ENCODE measurements at places on chromosomes 2 and 18. TPM values are rescaled to one million over a fixed set of nuclear protein-coding genes. Genes with fewer than 3 reads are reported as not detected.
A peak's percentile ranks its signal among the peaks of the same experiment; 100 is the strongest.

- peaks cover 36% of the 10 kb centered on the region for H3K4me1 ChIP-seq
- H3K27ac ChIP-seq: peak overlapping the region; percentile 62
- no peak for DNase-seq
Observed at GRCh38 chr2:133377021-133377481, 191.2 kb downstream of the NCKAP5 start.

Gene RNF152
- total RNA-seq: 143 TPM

Gene CERKL
- total RNA-seq: not detected

DNA sequence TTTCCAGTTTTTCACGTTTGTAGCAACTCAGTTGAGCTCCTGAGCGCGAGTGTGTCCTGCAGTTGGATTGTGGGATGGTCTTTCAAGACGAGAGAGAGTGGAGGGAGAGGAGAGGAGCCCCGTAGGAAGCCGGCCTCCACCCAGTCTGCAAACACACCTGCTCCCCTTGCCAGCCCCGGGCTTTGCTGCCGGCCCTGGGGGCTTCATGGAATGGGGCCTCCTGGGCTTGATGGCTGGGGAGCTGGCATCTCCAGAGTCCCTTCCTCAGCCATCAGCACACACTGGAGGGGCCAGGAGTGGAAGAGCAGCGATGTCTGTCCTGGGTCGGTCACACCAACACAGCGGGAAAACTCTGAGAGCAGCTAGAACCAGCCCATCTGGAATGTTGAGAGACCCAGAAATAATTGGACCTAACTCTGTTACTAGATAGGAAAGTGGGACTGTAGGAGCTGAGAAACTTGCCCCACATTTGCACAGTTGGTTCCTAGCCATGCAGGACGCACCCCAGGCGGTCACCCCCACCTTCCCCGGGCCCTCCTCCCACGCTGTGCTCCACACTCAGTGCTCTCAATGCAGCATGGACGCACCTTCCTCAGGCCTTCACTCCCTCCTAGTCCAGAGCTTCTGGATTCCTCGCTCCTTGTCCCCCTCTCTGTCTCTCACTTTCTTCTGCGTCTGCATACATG, 69.6 kb downstream of the PTGR3 start:
- H3K4me3 ChIP-seq: no peak overlapping the region
- no peaks in the 10 kb centered on the region for H3K36me3 ChIP-seq
- H3K27me3 ChIP-seq: no peaks in the 10 kb centered on the region
- H3K27ac ChIP-seq: no peak overlapping the region
- DNase-seq: peak; percentile 56

GRCh38 chr2:197360744-197361156, 50.2 kb upstream of the ANKRD44 start:
- H3K4me3 ChIP-seq: no peak overlapping the region
- H3K36me3 ChIP-seq: no peaks in the 10 kb centered on the region
- no peak overlapping the region for H3K27ac ChIP-seq
- no peak for DNase-seq

Gene RGPD8
- 69.9 TPM for total RNA-seq

DNA sequence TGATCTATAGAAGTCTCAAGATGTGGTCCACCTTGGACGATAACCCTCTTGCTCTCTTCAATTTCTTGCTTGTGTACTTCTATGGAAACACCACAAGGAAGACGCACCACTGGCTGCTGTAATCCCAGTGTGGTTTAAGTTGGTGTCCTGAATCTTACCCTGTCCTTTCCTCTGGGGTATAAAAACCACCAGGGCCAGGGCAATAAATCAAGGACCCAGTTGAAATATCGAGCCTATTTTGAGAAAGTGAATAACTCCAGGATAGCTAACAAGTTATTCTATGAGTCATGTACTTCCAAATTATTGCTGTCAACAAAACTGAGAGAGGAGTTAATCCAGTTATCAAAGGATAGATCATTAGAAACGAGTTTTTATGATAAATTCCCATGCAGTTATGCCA, 137.0 kb downstream of the RND3 start:
- H3K27me3 ChIP-seq: no peaks in the 10 kb centered on the region
- no peak overlapping the region for H3K27ac ChIP-seq
- H3K4me3 ChIP-seq: no peak overlapping the region
- no peaks in the 10 kb centered on the region for H3K4me1 ChIP-seq
- DNase-seq: no peak

GRCh38 chr18:13175754-13176210, 42.8 kb upstream of the LDLRAD4 start:
- H3K4me1 ChIP-seq: no peaks in the 10 kb centered on the region
- H3K27ac ChIP-seq: no peak overlapping the region
- H3K27me3 ChIP-seq: no peaks in the 10 kb centered on the region
- no peaks in the 10 kb centered on the region for H3K36me3 ChIP-seq

- H3K4me1 ChIP-seq: peaks cover 5% of the 10 kb centered on the region
- H3K27ac ChIP-seq: no peak overlapping the region
- no peaks in the 10 kb centered on the region for H3K27me3 ChIP-seq
- no peaks in the 10 kb centered on the region for H3K36me3 ChIP-seq
- H3K4me3 ChIP-seq: no peak overlapping the region
- DNase-seq: no peak
Observed at GRCh38 chr18:10299643-10300042, 154.8 kb upstream of the APCDD1 start.

GRCh38 chr18:36205166-36205565, 17.9 kb downstream of the MOCOS start:
- no peaks in the 10 kb centered on the region for H3K27me3 ChIP-seq
- no peak overlapping the region for H3K4me3 ChIP-seq
- H3K4me1 ChIP-seq: no peaks in the 10 kb centered on the region
- no peak for DNase-seq
- H3K36me3 ChIP-seq: no peaks in the 10 kb centered on the region

Gene BOLL
- total RNA-seq: not detected

DNA sequence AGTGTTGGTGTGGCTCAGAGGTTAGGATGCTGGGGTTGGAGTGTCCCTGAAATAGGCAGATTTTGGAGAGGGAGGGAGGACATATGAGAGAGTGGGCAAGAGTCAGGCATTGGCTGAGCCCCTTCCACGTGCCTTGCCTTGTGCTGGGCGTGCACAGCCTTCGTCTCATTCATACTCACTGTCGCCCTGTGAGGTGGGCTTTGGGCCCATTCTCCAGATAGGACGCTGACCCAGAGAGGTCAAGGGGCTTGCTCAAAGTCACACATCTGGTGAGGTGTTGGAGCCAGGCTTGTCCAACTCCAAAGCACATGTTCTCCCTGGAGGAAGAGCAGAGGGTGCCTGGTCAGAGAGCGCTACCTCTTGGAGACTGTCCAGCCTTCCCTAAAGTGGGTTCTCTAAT, 166.8 kb downstream of the DYSF start:
- H3K36me3 ChIP-seq: no peaks in the 10 kb centered on the region
- H3K27me3 ChIP-seq: no peaks in the 10 kb centered on the region
- H3K27ac ChIP-seq: no peak overlapping the region

Gene NGEF
- total RNA-seq: 17.9 TPM

Gene GAD1
- not detected for total RNA-seq

DNA sequence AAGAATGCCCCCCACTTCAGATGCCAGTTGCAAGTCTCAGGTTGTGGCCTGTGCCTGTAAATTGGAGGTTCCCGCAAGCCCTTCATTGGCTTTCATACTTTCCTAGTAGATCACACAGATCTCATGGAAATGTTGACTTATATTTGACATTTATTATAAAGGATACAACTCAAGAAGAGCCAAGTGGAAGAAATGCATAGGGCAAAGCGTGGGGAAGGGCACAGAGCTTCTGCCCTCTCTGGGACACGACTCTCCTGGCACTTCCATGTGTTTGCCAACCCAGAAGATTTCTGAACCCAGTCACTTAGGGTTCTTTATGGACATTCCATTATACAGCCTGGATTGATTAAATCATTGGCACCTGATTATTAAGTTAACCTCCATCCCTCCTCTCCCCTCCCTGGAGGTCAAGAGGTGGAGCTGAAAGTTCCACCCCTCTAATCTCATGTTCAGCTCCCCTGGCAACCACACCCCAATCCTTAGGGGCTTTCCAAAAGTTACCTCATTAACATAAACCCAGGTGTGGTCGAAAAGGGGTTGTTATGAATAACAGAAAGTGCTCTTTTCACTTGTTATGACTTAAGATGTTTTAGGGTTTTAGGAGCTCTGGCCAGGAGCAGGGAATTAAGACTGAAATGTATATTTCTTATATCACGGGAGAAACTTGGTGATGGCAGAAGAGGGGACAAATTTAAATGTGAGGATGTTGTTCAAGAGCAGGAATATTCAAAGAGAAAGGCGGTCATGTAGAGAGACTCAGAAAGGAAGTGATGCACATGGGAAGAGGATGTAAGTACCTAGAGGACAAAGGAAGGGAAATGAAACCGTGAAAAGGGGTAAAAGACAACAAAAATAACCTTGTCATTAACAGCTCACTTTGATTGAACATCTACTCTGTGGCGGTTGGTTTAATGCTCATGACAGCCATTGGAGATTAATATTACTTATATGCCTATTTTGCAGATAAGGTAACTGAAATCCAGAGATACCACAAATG, 31.8 kb downstream of the SP100 start:
- peaks cover 79% of the 10 kb centered on the region for H3K36me3 ChIP-seq
- no peaks in the 10 kb centered on the region for H3K4me1 ChIP-seq
- H3K27ac ChIP-seq: no peak overlapping the region
- no peaks in the 10 kb centered on the region for H3K27me3 ChIP-seq

GRCh38 chr2:182456784-182457183, 29.9 kb upstream of the PDE1A start:
- DNase-seq: no peak
- H3K4me3 ChIP-seq: no peak overlapping the region
- H3K27ac ChIP-seq: no peak overlapping the region
- no peaks in the 10 kb centered on the region for H3K36me3 ChIP-seq
- H3K4me1 ChIP-seq: no peaks in the 10 kb centered on the region

DNA sequence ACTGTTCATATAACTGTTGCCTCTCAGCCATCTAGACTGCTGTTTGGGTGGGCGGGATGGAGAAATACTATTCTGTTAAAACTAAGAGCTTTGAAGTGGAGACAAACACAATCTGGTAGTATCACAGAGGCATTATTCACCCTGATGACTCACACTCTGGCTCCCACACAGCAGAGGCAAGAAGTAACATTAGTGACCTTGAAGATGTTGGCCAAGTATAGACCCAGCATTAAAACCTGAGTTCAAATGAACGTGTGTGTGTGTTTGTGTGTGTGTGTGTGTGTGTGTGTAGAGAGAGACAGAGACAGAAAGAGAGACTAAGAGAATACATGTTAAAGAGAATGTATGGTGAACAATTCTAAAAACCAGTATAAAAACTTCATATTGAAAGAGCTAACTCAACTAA, 22.5 kb upstream of the ACVR1 start:
- H3K27ac ChIP-seq: no peak overlapping the region
- H3K27me3 ChIP-seq: no peaks in the 10 kb centered on the region
- H3K4me3 ChIP-seq: no peak overlapping the region

- H3K27me3 ChIP-seq: no peaks in the 10 kb centered on the region
- DNase-seq: no peak
- H3K27ac ChIP-seq: no peak overlapping the region
- H3K4me1 ChIP-seq: no peaks in the 10 kb centered on the region
Observed at GRCh38 chr2:40432921-40433483, 18.9 kb downstream of the SLC8A1 start.

- H3K4me3 ChIP-seq: no peak overlapping the region
- H3K27me3 ChIP-seq: no peaks in the 10 kb centered on the region
- no peaks in the 10 kb centered on the region for H3K36me3 ChIP-seq
- no peak overlapping the region for H3K27ac ChIP-seq
- DNase-seq: no peak
- H3K4me1 ChIP-seq: peaks cover 2% of the 10 kb centered on the region
Observed at GRCh38 chr18:23384778-23385736, 68.0 kb upstream of the RIOK3 start.

- DNase-seq: no peak
- H3K27me3 ChIP-seq: no peaks in the 10 kb centered on the region
- H3K4me1 ChIP-seq: no peaks in the 10 kb centered on the region
- no peak overlapping the region for H3K4me3 ChIP-seq
Observed at GRCh38 chr18:49177071-49177470, 226.3 kb upstream of the SMAD7 start.

Gene TCF23
- total RNA-seq: not detected

Gene SRD5A2
- not detected for total RNA-seq

Gene GPR75
- total RNA-seq: 6.7 TPM

GRCh38 chr2:186599186-186599778, 9.4 kb downstream of the ITGAV start:
- H3K27me3 ChIP-seq: no peaks in the 10 kb centered on the region
- no peak for DNase-seq
- H3K4me3 ChIP-seq: no peak overlapping the region

Gene HTR2B
- not detected for total RNA-seq

- H3K4me3 ChIP-seq: no peak overlapping the region
- H3K27me3 ChIP-seq: no peaks in the 10 kb centered on the region
- no peaks in the 10 kb centered on the region for H3K4me1 ChIP-seq
- DNase-seq: no peak
- H3K36me3 ChIP-seq: no peaks in the 10 kb centered on the region
- no peak overlapping the region for H3K27ac ChIP-seq
Observed at GRCh38 chr2:151326554-151326953, 30.8 kb upstream of the TNFAIP6 start.

Gene CRYBA2
- not detected for total RNA-seq

- no peaks in the 10 kb centered on the region for H3K36me3 ChIP-seq
- H3K27me3 ChIP-seq: no peaks in the 10 kb centered on the region
- peak overlapping the region; percentile 94 for H3K27ac ChIP-seq
- no peak for DNase-seq
- peak overlapping the region; percentile 68 for H3K4me3 ChIP-seq
Observed at GRCh38 chr2:189441709-189442074, 418 bp downstream of the WDR75 start.

Gene CCDC121
- 2.2 TPM for total RNA-seq

DNA sequence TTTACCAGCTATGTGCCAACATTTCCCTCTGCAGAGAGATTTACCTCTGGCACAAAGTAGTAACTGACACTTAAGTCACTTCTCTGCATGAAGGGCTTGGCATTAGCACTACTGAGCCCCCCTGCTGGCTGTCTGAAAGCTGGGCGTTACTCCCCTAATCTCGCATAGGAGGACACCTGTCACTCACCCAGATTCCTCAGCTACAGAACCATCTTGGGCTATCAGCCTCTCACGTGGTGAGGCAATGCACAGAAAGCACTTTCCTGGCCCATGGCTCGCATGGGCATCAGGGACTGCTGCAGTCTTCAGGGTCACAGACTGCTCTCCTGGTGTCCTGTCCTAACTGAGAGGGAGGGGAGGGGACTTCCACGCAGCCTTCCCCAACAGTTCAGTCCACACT, 12.0 kb downstream of the SERPINE2 start:
- no peak overlapping the region for H3K4me3 ChIP-seq
- no peaks in the 10 kb centered on the region for H3K36me3 ChIP-seq
- H3K27me3 ChIP-seq: no peaks in the 10 kb centered on the region
- H3K27ac ChIP-seq: no peak overlapping the region

Gene NXPH2
- not detected for total RNA-seq

- no peaks in the 10 kb centered on the region for H3K27me3 ChIP-seq
- H3K4me3 ChIP-seq: no peak overlapping the region
- no peak for DNase-seq
- H3K27ac ChIP-seq: no peak overlapping the region
Observed at GRCh38 chr2:217864963-217865772, 137.6 kb downstream of the TNS1 start.

GRCh38 chr18:24176727-24177416, 38.0 kb downstream of the CABYR start:
- H3K36me3 ChIP-seq: peaks cover 2% of the 10 kb centered on the region
- no peaks in the 10 kb centered on the region for H3K27me3 ChIP-seq
- H3K4me3 ChIP-seq: no peak overlapping the region
- no peak for DNase-seq
- no peak overlapping the region for H3K27ac ChIP-seq
- H3K4me1 ChIP-seq: no peaks in the 10 kb centered on the region

Gene TUBB8B
- not detected for total RNA-seq

Gene HOXD4
- total RNA-seq: 3.1 TPM

Data from suprapubic skin (tissue), 4 donors.